ENCODE measurements at places on chromosomes 4 and X.

DNA sequence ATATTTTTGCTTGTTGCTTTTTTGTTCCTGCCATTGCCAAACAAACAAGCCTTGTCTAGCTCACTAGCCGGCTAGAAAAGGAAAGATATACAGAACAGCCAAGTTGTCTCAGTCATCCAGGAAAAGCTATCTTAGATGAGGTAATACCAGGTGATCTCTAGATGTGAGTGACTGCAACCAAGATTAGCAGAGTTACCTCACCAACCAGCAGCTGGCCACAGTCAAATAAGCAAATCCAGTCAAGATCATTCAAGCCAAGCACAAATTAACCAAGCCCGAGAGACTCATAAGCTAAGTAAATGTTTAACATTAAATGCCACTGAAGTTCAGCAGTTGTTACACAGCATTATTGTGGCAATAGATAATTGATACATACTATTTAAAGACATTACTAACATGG is 108.6 kb downstream of the CENPC start:
- no peak for DNase-seq

GRCh38 chr4:7377223-7377865 is 57.4 kb downstream of the PSAPL1 start:
- DNase-seq: no peak

GRCh38 chrX:12702509-12703091 is 88.6 kb upstream of the PRPS2 start:
- no peak for DNase-seq

- DNase-seq: no peak
These were observed 268.3 kb downstream of the PDHA2 start for GRCh38 chr4:96108146-96108545.

GRCh38 chrX:72539822-72540221 is 32.8 kb downstream of the HDAC8 start:
- DNase-seq: no peak

- DNase-seq: no peak
These were observed 520.4 kb downstream of the NLGN4X start for GRCh38 chrX:5708251-5708650.

DNA sequence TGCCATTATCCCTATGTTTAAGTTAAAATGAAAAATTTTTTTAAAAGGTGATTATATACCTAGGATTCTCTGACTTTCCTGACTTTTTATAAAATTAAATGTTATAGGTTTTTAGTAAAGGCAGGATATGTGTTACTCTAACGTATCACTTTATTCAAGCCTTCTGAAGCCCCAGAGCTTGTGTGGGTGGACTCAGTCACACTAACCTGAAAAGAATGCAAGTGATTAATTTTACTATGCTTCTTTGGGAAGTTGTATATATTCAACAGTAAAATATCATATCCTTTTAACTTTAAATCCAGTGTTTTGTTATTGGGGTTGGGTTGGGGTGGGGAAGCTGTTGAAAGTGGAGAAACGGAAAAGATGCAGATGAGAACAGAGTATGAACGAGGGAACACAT is 22.8 kb downstream of the PDLIM3 start:
- DNase-seq: no peak

GRCh38 chrX:46244451-46244850 is 300.8 kb downstream of the ZNF674 start:
- no peak for DNase-seq

DNA sequence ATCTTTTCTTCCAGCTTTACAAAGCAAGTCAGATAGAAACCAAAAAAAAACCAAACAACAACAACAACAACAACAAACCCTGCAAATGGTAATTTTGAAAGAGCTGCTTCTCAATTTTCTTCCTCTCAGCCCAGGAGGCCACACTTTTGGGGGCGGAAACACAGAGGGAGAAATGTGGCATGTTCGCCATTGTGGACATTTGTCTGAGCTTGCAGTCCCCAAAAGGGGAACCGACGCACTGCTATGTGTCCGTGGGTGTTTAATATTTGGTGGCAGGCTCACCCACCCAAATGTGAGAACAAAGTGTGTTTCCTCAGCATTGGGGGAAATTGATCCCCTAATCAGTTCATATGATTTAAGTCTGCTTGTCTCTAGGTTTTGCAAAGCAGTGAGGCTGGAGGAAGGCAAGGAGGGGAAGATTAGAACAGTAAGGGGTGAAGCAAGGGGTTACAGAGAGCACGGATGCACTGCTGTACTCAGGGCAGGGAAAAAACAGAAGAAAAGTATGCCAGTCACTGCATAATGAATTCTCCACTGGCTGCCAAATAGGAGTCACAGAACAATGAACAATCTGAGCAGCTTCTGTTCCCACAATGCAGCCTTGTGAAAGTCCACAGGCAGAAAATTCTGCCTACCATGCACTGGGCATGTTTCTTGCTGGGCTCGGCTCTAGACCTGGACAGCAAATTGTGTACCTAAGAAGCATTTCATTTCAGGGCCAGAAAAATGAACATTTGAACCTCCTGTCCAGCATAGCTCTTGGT is 74.7 kb upstream of the GPM6B start:
- DNase-seq: no peak

GRCh38 chrX:136892412-136892811 is 11.9 kb upstream of the RBMX start:
- no peak for DNase-seq

GRCh38 chrX:74451450-74452198 is 30.3 kb downstream of the SLC16A2 start:
- DNase-seq: no peak

GRCh38 chrX:23633834-23634580 is 33.3 kb upstream of the PRDX4 start:
- DNase-seq: no peak

DNA sequence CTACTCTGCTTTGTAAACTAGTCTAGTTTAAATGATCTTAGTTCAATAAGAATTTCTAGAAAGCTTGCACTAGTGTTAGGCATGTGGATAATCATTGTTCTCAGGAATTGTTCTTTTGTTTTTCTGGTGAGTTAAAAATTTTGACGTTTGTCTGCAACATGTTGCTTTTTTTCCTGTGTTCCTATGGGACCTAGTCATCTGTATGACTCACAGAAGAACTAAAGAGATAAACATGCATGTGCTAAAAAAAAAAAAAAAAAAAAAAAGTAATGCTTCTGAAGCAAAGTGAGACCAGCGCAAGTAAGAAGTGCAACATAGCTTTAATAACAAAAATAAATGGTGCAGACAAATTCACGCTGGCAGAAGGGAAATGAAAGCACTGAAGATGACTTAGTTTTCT is 471.2 kb downstream of the IQCM start:
- no peak for DNase-seq

DNA sequence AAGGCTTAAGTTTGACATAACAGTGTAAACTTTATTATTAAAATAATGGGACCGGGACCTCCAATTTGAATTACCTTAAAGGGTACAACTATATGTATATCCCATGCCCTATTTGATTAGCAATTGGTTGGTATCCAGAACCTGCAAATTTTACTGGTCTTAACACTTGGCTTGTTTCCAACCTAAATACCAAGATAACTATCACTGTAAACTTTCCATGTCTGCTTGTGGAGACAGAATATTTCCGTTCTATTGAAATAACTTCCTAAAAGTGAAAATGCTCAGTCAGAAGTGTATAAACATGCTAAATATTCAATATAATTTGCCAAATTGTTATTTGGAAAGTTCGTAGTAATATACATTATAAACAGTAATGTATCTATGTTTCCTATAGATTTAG is 154.0 kb downstream of the TMEM47 start:
- DNase-seq: no peak

GRCh38 chr4:23972187-23972586 is 82.3 kb upstream of the PPARGC1A start:
- DNase-seq: no peak

- DNase-seq: no peak
These were observed 204.7 kb downstream of the SPRY1 start for GRCh38 chr4:123600987-123601904.

GRCh38 chr4:156477636-156478035 is 494.0 kb downstream of the PDGFC start:
- no peak for DNase-seq

DNA sequence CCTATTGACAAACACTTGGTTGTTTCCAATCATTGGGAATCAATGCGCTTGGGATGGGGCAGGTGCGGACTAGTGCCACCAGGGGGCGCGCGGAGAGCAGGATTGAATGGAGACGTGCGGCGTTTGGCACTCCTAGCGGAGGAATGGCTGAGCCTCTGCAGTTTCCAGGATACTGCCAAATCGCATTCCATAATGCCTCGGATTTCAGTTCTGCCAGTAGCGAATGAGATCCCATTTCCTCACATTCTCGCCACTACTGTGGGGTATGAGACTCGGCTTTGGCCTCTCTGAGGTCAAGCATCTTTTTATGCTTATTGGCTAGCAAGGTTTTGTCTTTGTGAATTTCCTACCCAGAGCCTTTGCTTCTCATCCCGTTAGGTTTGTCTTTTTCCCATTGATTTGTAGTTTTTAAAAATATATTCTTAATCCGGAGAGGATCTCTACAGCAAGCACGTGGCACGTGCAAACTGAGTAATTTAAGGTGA is 28.7 kb downstream of the CLDN34 start:
- peak; percentile 9 for DNase-seq

- DNase-seq: no peak
These were observed 164.4 kb upstream of the CPEB2 start for GRCh38 chr4:14837860-14838259.

GRCh38 chrX:79169484-79169883 is 25.0 kb downstream of the GPR174 start:
- no peak for DNase-seq

DNA sequence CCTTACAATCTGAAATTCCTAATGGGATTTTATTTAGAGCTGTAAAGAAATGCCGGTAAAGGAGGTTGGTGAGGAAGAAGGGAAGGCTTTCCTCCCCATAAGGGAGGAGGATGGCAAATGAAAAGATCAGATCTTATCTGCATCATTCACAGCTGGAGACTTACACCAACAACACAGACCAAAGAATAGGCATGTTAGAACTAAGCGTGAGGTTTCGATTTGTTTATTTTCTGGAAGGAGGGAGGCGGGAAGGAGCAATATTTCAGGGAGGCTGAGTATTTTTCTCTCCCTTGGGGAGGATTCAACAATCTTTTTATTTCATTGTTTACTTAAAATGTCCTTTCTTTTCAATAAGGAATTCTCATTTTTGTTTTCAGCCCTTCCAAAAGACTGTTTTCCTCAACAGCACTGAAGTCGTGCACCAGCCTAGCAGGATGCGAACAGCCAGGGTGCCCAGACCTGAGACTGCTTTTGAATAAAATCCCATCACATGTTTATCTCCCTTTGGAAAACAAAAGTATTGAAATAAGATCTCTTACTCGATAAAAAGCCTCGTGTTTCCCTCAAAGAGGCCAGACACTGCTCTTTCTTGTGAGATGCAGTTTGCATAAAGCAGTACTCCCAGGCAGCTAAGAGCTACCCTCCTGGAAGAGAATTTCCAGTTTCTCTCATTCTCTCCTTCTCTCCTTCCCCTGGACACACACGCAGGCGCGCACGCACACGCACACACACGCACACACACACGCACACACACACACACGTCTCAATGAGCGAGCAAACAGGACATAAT is 236.1 kb downstream of the MGST2 start:
- no peak for DNase-seq

DNA sequence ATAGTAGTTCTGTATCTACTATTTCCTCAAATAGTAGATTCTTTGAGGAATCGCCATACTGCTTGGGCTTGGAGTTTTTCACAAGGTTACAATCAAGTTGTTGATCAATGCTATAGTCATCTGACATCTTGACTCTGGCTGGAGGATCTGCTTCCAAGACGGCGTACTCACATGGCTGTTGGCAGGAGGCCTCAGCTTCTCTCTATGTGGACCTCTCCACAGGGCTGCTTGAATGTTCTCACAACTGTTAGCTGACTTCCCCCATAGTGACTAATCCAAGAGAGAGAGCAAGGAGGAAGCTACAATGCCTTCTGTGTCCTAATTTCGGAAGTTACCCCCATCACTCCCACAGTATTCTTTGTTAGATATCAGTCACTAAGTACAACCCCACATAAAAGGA is 10.3 kb downstream of the EGFL6 start:
- DNase-seq: no peak

DNA sequence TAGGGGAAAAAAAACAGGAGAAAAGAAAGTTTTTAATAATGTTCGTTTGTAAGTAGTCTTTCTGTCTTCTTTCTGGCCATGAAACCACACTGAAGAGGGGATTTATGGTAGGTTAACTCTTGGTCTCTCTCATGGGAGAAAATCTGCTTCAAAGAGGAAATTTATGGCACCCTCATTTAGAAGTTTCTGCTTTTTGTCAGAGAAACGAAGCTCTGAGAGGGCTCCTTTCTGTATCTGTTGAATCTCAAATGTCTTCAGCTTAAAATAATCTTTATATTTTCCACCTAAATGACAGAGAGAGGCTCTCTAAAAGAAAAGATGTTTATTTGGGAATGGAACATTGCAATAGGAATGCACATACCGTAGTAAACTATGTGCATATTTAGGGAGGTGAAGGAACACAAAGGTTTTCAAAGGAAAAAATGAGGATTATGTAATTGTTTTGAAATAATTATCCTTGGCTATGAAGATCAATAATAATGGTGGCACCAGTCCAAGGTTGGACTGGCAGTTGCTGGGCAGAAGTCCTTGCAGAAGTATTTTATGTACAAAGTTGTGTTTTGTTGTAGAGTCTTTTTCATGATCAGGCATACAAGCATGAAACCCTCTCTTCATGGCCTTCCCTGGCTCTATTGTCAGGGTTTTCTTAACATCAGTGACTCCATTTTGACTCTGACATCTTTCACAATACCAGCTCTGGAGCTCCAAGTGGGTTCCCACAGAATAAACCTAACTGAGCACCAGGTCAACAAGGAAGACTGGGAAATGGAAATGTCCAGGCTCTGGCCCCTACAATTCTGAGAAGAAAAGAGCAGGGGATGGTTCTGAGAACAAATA is 53.0 kb upstream of the HPSE start:
- no peak for DNase-seq

- peak; percentile 28 for DNase-seq
These were observed 626 bp downstream of the TBC1D1 start for GRCh38 chr4:37891260-37892159.

- DNase-seq: no peak
These were observed 89.7 kb downstream of the ARHGAP10 start for GRCh38 chr4:147821555-147821954.

GRCh38 chr4:180465364-180465763 is 1777.8 kb upstream of the TENM3 start:
- DNase-seq: no peak

GRCh38 chrX:12978205-12979025 is 3.5 kb downstream of the TMSB4X start:
- peak; percentile 58 for DNase-seq

- DNase-seq: no peak
These were observed 155.0 kb upstream of the ANKRD50 start for GRCh38 chr4:124867536-124867935.

- DNase-seq: no peak
These were observed 55.4 kb upstream of the GRPR start for GRCh38 chrX:16067886-16068515.

- DNase-seq: no peak
These were observed 134.9 kb upstream of the GRIA3 start for GRCh38 chrX:123049071-123049625.

DNA sequence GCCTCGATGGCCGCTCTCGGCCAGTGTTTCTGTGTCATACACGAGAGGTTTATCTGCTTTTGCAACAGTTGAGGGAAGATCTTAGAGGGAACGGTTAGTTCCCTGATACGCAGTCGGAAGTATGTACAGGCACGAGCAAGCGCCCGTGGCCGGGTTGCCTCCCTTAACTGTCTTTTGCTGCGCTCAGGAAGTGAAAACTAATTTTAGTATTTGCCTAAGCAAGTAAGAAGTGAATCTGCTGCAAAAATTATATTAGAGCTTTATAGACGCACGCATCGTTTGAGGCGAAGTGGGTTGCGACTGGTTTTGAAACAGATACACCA is 695 bp downstream of the MTM1 start:
- DNase-seq: no peak

- DNase-seq: no peak
These were observed 1.3 kb downstream of the QDPR start for GRCh38 chr4:17510582-17510981.

All from KG1 (cell line).